Heart right ventricle (tissue), 16 donors: ENCODE measurements at places on chromosomes 3 and 15. TPM values are rescaled to one million over a fixed set of nuclear protein-coding genes. Genes with fewer than 3 reads are reported as not detected.

DNA sequence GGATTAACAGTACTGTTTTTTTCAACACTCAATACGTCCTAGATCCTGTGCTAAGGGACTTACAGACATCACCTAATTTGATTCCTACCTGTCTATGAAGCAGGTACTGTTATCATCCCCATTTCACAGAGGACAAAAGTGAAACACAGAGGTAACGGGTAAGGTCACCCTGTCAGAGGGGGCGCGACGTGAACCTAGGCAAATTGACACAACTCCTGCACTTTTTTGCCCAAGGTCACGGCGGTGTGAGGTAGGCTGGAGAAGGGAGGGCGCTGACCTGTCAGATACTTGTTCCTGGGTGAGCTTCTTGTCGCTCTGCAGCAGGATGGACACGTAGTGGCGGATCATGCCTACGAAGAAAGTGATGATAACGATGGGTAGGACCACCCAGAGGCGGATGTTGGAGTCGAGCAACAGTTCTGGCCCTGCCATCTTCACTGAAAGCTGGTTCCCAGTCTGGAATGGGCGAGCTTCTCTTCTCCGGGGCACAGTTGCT is 363 bp downstream of the EMC3 start:
- H3K4me1 ChIP-seq, result peaks cover 17% of the 10 kb centered on the region
- H3K27me3 ChIP-seq, result no peaks in the 10 kb centered on the region
- H3K36me3 ChIP-seq, result peaks cover 33% of the 10 kb centered on the region
- H3K4me3 ChIP-seq, result peak overlapping the region; percentile 92

GRCh38 chr15:63414474-63415120 is 33.0 kb upstream of the CA12 start:
- H3K4me1 ChIP-seq, result no peaks in the 10 kb centered on the region
- no peak overlapping the region for H3K4me3 ChIP-seq
- H3K36me3 ChIP-seq, result no peaks in the 10 kb centered on the region

GRCh38 chr15:42602501-42602900 is 27.1 kb downstream of the STARD9 start:
- H3K4me3 ChIP-seq, result no peak overlapping the region
- no peaks in the 10 kb centered on the region for H3K36me3 ChIP-seq
- DNase-seq, result no peak
- no peak overlapping the region for H3K27ac ChIP-seq
- H3K27me3 ChIP-seq, result no peaks in the 10 kb centered on the region
- H3K4me1 ChIP-seq, result peaks cover 3% of the 10 kb centered on the region

The EPHA6 gene
- total RNA-seq, result 0.62 TPM

The CCDC39 gene
- not detected for total RNA-seq

The GNAT1 gene
- not detected for total RNA-seq
